ENCODE measurements at places on chromosomes 5 and 9.

GRCh38 chr5:172697123-172698121 is 56.4 kb downstream of the NEURL1B start:
- peak; percentile 80 for DNase-seq

GRCh38 chr9:132823370-132824145 is 54.5 kb downstream of the AK8 start:
- no peak for DNase-seq

DNA sequence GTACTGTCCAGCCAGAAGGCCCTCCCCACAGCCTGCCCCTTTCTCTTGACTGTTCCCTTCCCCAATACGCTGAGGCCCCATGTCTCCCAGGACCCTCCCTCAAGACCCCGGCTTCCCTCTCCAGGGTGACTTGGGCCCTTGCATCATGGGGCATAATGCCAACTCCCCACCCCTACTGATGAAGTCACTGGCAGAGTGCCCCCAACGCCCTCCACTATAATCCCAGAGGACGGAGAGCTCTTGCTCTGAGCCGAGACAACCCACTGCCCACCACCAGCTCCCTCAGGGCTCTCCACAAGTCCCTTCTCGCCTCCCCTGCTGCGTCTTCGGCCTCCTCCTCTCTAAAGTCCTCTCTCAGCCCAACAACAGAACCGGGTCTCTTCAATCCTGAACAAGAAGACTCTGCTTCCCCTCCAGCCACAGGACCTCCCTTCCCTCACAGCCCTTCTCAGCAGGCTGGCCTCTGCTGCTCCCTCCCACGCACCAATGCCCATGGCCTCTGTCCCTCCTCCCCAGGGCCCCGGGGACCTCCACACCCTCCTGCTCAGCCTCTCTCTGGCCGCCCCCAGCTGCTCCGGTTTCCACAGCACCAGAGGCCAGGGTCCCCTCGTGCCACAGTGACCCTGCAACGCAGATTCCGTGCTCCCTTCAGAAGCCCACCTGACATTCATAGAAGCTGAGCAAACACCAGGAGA is 47.6 kb downstream of the ADAMTS2 start:
- no peak for DNase-seq

DNA sequence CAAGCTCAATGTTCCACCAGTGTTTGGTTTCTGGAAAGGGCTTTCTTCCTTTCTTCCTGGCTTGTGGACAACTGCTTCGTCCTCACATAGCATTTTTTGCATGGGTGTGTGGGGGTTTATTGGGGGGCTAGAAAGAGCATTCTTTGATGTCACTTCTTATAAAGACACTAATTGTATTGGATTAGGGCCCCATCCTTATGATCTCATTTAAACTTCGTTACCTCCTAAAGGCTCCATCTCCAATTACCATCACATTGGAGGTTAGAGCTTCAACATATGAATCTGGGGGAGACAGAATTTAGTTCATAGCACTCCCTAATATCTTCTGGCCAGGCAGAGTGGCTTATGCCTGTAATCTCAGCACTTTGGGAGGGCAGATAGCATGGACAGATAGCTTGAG is 6.1 kb upstream of the MACROH2A1 start:
- DNase-seq, result no peak

DNA sequence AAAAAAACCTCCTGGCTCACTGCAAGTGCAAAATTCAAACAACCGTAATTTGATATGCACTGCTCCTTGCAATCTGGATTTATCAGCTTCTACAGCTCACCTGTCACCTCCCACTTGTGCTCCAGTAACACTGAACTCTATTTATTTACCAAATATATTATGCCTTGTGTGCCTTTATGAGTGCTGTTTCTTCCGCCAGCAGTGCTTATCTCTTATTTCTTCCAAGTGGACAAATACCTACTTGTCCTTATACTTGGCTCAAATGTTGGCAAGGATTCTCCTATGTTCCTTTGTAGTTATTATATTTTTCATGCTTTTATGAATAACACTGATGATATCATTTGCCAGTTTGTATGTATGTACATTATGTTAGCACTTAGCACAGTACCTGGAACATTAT is 145.7 kb upstream of the ARRDC3 start:
- DNase-seq, result no peak

DNA sequence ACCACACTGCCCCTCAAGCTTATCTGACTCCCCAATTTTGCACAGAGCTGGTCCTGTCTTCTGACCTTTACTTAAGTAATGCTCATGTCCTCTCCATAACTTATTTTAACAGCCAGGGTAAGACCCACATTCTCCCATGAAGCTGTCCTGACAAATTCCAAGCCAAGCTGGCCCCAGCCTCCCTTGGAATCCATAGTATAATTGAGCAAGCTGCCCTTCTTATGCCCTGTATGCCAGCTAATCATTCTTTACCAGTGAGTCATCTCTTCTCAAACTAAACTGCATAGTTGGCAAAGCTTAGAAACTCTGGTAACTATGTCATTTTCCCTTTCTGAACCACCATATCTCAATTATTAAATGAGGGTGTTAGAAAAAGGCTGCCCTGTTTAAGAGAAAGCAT is 92.4 kb downstream of the NFIB start:
- no peak for DNase-seq

DNA sequence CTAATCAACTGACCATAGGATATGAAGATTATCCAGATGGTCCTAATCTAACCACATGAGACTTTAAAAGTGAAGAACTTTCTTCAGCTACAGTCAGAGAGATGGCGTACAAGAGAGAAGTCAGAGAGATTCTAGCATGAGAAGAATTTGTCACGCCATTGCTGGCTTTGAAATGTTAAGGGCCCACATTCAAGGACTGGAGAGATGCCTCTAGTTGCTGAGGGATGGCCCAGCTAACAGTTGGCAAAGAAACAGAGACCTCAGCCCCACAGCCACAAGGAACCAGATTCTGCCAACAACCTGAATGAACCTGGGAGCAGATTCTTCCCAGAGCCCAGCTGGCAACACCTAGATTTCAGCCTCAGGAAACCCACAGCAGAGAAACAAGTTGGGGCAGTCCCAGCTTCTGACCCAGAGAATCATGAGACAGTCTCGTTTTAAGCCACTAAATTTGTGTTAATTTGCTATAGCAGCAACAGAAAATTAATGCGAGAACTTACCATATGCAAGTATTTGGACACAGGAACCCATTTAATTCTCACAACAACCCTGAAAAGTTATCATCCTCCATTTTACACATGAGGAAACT is 132.0 kb downstream of the MLLT3 start:
- DNase-seq, result no peak

DNA sequence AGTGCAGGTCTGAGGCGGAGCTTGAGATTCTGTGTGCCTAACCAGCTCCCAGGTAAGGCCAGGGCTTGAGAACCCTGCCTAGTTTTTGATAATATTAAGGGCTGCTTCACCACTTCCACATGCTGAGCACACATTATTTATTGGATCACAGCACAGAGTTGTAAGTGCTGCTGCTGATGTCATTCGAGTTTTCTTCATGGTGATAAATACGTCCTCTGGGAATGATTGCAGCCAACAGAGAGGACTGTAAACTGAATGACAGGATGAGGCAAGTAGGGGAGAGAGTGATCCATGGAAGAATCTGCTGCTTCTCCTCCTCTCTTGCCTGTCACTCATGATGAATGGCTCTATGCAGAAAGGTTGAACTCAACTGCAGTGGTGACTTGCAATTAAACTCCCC is 77.9 kb upstream of the VPS13A start:
- DNase-seq, result no peak

DNA sequence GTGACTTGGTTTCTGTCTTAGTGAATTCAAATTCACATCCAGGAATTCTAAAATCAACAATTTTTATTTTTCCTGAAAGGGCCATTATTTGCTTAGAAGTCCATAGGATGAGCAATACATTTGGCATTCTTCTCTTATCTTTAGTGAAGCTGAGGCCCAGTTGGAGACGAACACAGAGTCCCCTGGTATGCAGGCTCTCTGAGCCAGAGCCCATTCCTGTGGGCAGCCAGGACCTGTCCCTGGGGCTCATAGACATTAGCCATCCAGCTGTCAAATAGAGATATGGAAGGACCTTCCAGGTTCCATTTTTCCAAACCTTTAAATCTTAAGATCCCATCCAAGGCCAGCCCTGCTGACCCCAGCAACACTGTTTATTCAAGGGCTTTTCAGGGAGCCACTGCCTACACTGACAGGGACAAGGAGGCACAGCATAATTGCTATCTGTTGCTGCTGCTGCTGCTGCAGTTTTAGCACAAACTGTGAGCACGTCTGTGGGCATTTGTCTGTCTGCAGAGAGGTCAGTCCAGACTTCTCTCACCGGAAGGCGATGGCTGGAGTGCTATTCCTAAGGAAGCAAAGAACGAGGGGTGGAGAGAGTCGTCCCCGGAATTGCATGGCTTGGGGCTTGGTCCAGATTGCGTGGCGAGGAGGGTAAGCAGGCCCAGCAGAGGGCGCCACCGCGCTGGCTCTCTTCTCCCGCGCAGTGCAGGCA is 639.0 kb downstream of the CCDC171 start:
- DNase-seq, result peak; percentile 24

- no peak for DNase-seq
Observed at GRCh38 chr5:110338341-110339083, 388.0 kb downstream of the TMEM232 start.

DNA sequence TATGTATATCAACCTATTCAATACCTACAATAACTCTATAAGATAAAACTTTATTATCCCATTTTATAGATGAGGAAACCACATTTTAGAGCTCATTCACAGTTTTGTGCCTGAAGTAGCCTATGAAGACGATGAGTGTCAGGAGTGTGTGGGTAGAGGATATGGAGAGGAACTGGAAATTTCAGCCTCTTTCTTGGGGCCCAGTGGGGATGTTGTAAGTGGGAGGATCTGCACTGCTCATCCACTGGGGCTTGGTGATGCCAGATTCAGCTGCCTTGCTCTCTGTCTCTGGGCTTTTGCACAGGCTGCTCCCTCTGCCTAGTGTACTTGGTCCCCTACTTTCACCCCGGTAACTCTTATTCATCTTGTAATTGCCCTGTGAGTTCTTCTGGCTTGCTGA is 194.7 kb downstream of the SREK1 start:
- DNase-seq, result no peak

DNA sequence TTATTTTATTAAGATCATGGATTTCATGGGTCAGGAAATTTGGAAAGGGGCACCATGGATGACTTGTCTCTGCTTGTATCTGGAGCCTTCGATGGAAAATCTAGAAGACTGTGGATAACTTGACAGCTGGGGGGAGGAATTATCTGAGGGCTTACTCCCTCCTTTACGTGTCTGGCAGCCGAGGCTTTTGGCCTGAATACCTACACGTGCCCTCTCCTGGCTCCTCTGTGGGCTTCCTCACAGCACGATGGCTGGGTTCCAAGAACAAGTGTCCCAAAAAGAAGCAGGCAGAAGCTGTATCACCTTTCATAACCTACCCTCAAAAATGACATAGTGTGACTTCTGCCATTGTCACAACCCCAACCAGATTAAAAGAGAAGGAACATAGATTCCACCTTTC is 228.9 kb downstream of the GRIA1 start:
- DNase-seq, result no peak

GRCh38 chr5:151222790-151223446 is 974 bp downstream of the CCDC69 start:
- no peak for DNase-seq

DNA sequence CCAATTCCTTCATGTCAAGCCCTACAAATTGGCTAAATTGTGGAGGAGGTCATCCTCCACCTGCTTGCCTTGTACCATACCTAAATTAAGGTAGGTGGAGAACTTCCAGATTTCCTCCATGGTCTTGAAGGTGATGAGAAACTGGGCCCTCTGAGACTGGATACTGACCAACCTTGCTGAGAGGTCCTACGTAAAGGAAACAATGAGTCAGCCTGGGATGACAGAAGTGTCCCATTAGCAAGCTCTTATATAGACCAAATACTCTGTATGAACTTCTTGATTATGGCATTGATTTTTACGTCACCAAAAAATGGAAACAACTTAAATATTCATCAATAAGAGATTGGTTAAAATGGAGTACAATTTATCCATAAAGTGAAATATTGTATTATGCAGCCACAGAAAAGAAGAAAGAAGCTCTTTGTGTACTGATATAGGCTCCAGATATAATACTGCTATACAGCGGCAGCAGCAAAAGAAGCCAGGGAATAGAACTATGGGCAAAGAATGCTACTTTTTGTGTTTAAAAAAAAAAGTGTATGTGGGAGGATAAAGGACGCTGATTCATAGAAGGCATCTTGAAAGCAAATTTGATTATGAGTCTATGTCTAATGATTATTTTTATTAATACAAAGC is 18.3 kb downstream of the SH3TC2 start:
- no peak for DNase-seq

DNA sequence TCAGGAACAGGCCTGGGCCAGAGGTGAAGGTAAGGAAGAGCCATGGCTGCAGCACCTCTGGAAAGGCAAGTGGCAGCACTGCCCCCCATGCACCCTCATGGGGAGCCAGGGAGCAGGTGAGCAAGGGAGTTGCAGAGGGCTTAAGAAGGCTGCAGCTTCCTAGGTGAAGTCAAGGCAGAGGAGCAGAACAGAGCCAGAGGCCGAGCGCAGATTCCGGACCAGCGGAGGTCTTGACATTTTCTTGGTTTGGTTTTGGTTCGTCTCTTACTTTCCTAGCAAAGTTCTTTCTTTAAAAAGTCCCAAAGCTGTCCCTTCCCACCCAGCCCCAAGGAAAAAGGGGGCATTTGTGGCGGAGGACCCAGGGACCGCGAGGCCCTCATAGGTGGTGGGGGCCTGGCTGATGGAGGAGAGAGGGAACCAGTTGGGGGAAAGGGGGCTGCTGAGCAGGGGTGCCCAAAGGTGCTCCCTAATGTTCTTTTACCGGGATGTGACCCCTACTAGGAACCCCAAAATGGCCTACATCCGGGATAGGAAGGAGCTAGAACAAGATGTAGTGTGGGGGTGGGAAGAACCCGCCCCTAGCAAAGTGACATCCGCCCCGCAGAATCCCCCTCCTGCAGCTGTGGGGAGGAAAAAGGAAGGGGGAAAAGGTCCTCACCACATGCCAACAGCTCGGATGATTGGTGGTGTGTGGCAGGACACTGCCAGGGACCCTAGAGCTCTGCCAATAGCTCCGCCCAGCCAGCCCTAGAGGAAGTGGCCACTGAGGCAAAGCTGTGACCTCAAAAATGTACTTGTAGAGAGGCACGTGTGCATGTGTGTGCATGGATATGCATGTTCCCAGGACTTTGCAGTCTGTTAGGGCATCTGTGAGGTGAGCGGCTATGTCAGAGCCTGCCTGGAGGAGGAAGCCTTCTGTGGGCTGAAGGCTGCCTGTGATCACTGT is 914 bp upstream of the CD72 start:
- DNase-seq, result no peak

- DNase-seq, result no peak
Observed at GRCh38 chr9:108519437-108519836, 336.3 kb downstream of the ACTL7B start.

- no peak for DNase-seq
Observed at GRCh38 chr5:106127341-106127781, 1543.4 kb downstream of the EFNA5 start.
